ENCODE measurements at places on chromosomes 4 and X.

DNA sequence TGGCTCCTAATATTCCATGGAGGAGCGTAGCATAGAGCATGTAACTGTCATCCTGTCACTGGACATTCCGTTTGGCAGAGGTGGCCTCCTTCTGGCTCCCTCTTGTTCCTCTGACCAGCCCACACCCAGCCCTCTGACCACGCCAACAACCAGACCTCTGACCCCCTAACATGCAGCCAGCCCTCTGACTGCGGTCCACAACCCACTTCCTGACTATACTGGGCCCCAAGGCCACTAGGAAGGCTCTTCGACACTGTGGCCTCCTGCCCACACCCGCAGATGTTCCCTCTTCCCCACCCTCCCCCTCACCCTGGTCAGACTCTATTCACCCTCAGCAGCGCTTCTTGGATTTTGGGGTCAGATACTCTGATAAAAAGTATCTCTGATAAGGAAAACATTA, 141.4 kb downstream of the EVC2 start:
- H3K27me3 ChIP-seq: no peaks in the 10 kb centered on the region
- no peak overlapping the region for H3K4me3 ChIP-seq
- no peak for DNase-seq
- peaks cover 2% of the 10 kb centered on the region for H3K36me3 ChIP-seq
- no peak overlapping the region for H3K27ac ChIP-seq

DNA sequence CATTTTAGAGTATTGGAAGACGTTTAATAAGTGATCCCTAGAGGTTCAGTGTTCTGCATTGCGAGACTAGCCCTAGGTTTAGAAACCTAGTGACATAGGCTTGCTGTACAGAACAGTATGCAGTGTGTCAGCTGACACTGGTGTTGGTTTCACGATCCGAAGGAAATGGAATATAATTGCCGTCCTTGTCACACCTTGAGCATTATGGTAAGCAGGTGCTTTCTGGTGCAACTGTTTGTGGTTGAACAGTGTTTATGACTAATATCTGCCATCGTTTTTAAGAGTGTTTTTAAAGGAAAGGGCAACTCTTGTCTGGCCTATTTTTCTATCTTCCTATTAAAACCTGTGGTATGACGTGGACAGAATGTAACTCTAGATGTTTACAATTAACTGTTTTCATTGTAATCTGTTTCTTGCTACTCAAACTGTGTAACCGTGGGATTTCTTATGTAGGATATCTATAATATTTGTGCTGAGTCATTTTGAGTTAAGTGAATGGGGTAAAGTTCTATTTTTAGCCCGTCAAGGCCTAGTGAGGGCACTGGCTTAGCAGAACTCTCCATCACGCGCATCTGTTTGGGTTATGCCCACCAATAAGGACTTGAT, 53.8 kb upstream of the TBC1D14 start:
- no peaks in the 10 kb centered on the region for H3K27me3 ChIP-seq
- H3K4me3 ChIP-seq: no peak overlapping the region
- no peak for DNase-seq
- H3K27ac ChIP-seq: peak overlapping the region; percentile 17
- H3K4me1 ChIP-seq: peaks cover 14% of the 10 kb centered on the region

- no peaks in the 10 kb centered on the region for H3K4me1 ChIP-seq
- no peak for DNase-seq
- H3K27me3 ChIP-seq: no peaks in the 10 kb centered on the region
- no peaks in the 10 kb centered on the region for H3K36me3 ChIP-seq
- H3K27ac ChIP-seq: no peak overlapping the region
Measured at GRCh38 chr4:30870513-30870912, 150.3 kb downstream of the PCDH7 start.

GRCh38 chrX:153635788-153636668, 11.0 kb upstream of the DUSP9 start:
- no peaks in the 10 kb centered on the region for H3K27me3 ChIP-seq
- no peaks in the 10 kb centered on the region for H3K36me3 ChIP-seq
- no peak for DNase-seq
- peaks cover 5% of the 10 kb centered on the region for H3K4me1 ChIP-seq
- H3K27ac ChIP-seq: no peak overlapping the region

- no peak for DNase-seq
- H3K4me1 ChIP-seq: no peaks in the 10 kb centered on the region
- no peak overlapping the region for H3K4me3 ChIP-seq
Measured at GRCh38 chrX:22481436-22481835, 208.7 kb downstream of the CBLL2 start.

GRCh38 chrX:103396186-103396585, 19.8 kb downstream of the BEX3 start:
- no peaks in the 10 kb centered on the region for H3K27me3 ChIP-seq
- DNase-seq: no peak
- H3K4me3 ChIP-seq: no peak overlapping the region
- no peaks in the 10 kb centered on the region for H3K36me3 ChIP-seq
- no peak overlapping the region for H3K27ac ChIP-seq
- no peaks in the 10 kb centered on the region for H3K4me1 ChIP-seq

GRCh38 chrX:69082055-69082752, 83.0 kb downstream of the PJA1 start:
- H3K4me3 ChIP-seq: no peak overlapping the region
- H3K36me3 ChIP-seq: no peaks in the 10 kb centered on the region
- peak; percentile 30 for DNase-seq
- no peaks in the 10 kb centered on the region for H3K27me3 ChIP-seq

GRCh38 chrX:103878466-103879122, 46.5 kb upstream of the RAB9B start:
- no peaks in the 10 kb centered on the region for H3K36me3 ChIP-seq
- H3K4me3 ChIP-seq: no peak overlapping the region
- DNase-seq: no peak
- peaks cover 1% of the 10 kb centered on the region for H3K4me1 ChIP-seq
- H3K27ac ChIP-seq: no peak overlapping the region

- H3K36me3 ChIP-seq: no peaks in the 10 kb centered on the region
- H3K27ac ChIP-seq: no peak overlapping the region
- H3K27me3 ChIP-seq: no peaks in the 10 kb centered on the region
- H3K4me1 ChIP-seq: no peaks in the 10 kb centered on the region
- no peak overlapping the region for H3K4me3 ChIP-seq
Measured at GRCh38 chrX:15398874-15399273, 14.7 kb upstream of the VEGFD start.

- peak overlapping the region; percentile 37 for H3K27ac ChIP-seq
- peak; percentile 51 for DNase-seq
- no peaks in the 10 kb centered on the region for H3K36me3 ChIP-seq
- no peaks in the 10 kb centered on the region for H3K27me3 ChIP-seq
Measured at GRCh38 chr4:173334891-173335752, 964 bp upstream of the HMGB2 start.

DNA sequence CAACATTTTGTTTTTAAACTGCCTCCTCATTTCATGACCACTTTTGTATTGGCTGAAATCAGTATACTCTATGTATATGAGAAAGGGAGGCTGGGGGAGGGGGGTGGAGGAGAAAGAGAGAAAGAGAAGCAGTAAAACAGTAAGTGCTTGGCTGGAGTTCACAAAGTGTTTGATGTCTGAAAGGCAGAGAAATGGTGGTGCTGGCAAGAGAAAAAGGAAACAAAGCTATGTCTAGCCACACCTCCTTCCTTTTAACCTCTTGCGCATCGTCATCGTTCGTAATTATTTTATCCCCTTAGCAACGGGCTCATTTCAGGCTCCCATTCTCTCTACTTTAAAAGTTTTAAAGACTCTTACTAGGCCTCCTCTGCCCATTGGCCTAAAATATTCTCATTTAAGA, 25.6 kb downstream of the RPA4 start:
- H3K4me3 ChIP-seq: no peak overlapping the region
- no peaks in the 10 kb centered on the region for H3K27me3 ChIP-seq
- no peak overlapping the region for H3K27ac ChIP-seq
- no peaks in the 10 kb centered on the region for H3K36me3 ChIP-seq
- H3K4me1 ChIP-seq: no peaks in the 10 kb centered on the region

DNA sequence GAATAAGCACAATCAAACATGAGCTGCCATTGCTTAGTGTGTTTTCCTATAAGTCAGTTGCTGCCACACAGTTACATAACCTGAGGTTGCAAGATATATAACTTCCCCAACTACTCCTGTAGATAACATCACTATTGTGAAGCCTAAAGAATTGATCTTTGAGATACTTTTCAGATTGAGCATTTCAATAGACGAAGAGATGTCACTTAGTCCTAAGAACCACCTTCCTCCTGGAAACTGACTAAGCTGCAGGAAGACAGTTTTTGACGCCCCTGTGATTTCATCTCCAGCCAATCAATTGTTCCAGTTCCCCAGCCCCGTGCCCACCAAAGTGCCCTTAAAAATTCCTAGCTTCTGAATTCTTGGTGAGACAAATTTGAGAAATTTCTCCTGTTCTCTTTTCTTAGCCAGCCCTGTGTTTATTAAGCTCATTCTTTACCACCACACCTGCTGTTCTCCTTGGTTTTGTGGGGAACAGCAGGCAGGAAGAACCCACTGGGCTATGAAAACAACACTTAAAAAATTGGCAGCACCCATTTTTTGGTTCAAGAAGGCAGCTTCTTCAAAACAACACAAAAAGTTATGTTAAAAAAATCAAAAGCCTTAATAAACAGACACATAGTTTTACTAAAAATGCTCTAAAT, 317.1 kb upstream of the PABPC4L start:
- H3K4me3 ChIP-seq: no peak overlapping the region
- no peaks in the 10 kb centered on the region for H3K4me1 ChIP-seq
- DNase-seq: no peak
- H3K27me3 ChIP-seq: no peaks in the 10 kb centered on the region
- no peak overlapping the region for H3K27ac ChIP-seq

- no peak overlapping the region for H3K27ac ChIP-seq
- no peak for DNase-seq
- H3K36me3 ChIP-seq: no peaks in the 10 kb centered on the region
- no peaks in the 10 kb centered on the region for H3K27me3 ChIP-seq
- no peak overlapping the region for H3K4me3 ChIP-seq
- H3K4me1 ChIP-seq: no peaks in the 10 kb centered on the region
Measured at GRCh38 chr4:608236-608635, 17.1 kb upstream of the PDE6B start.

GRCh38 chr4:40168070-40168469, 28.8 kb upstream of the RHOH start:
- no peaks in the 10 kb centered on the region for H3K4me1 ChIP-seq
- H3K36me3 ChIP-seq: no peaks in the 10 kb centered on the region
- H3K27ac ChIP-seq: no peak overlapping the region
- no peak for DNase-seq
- H3K4me3 ChIP-seq: no peak overlapping the region
- no peaks in the 10 kb centered on the region for H3K27me3 ChIP-seq

DNA sequence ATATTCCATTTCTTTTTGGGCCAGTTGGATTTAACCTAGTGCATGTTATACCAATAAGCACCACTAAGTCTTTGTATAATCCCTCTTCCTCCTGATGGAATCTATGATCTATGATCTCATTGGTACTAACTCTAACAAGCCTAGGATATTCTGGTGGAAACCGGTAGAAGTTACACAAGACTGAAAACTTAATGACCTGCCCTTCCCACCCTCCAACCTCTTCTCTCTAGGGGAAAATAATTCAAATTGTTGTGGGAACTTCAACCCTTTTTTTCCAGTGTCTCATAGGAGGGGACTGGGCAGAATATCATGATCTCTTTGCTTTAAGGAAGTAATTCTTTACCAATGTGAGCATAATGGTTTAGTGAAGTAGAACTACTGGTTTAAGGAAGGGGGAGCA, 289.5 kb upstream of the BOD1L1 start:
- H3K27me3 ChIP-seq: no peaks in the 10 kb centered on the region
- no peak overlapping the region for H3K4me3 ChIP-seq
- H3K27ac ChIP-seq: no peak overlapping the region
- H3K36me3 ChIP-seq: no peaks in the 10 kb centered on the region

GRCh38 chr4:23305026-23305425, 584.8 kb downstream of the PPARGC1A start:
- H3K4me3 ChIP-seq: no peak overlapping the region
- H3K4me1 ChIP-seq: no peaks in the 10 kb centered on the region
- DNase-seq: no peak
- H3K27me3 ChIP-seq: no peaks in the 10 kb centered on the region

DNA sequence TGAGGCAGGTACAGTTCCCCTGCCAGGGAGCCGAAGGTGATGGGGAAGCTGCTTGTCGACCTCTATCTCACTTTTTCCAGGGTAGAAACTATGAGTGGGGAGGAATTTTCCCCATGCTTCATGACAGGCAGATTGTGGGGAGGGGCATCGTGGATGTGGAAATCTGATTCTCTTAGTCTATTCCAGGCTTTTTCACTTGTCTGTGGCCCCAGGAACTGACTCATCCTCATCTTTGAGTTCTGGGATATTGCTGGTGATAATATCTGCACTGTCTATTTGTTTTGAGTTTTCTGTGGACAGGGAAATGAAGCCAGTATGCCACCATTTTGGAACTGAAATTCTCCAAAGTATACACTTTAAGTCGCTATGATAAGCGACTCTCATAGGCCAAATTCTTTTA, 7.6 kb upstream of the TLR2 start:
- no peak overlapping the region for H3K4me3 ChIP-seq
- H3K36me3 ChIP-seq: no peaks in the 10 kb centered on the region
- no peaks in the 10 kb centered on the region for H3K27me3 ChIP-seq
- H3K4me1 ChIP-seq: no peaks in the 10 kb centered on the region
- no peak for DNase-seq

DNA sequence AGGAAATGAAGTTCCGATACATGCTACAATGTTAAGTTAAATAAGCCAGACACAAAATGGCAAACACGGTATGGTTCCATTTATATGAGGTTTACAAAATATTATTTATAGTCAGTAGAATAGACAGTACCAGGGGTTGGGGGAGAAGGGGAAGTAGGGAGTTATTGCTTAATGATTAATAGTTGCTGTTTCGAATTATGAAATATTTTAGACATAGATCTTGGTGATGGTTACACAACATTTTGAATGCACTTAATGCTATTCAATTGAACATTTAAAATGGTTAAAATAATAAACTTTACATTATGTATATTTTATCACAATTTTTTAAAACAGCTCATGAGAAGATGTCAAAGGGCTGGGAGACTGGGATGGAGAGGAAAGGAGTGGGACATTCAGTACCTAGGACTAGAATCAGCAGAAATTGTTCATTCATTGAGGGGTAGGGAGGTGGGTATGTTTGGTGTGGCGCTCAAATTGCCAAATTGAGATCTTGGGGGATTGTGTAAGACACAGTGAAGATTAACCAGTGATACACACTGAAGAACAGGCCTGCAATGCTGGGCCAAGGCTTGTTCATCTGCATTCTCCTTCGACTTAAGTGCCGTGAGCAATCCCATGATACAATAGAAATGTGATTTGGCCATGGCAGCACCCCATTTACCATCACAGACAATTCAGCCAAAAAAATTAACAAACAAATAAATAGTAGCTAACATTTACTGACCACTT, 165.6 kb upstream of the GALNT7 start:
- DNase-seq: no peak
- H3K4me3 ChIP-seq: no peak overlapping the region
- H3K36me3 ChIP-seq: no peaks in the 10 kb centered on the region
- H3K4me1 ChIP-seq: peaks cover 3% of the 10 kb centered on the region
- no peak overlapping the region for H3K27ac ChIP-seq

GRCh38 chr4:2947926-2948325, 15.3 kb downstream of the NOP14 start:
- H3K27me3 ChIP-seq: no peaks in the 10 kb centered on the region
- no peaks in the 10 kb centered on the region for H3K36me3 ChIP-seq
- peak; percentile 37 for DNase-seq

GRCh38 chr4:34269613-34270012, 1974.7 kb downstream of the ARAP2 start:
- H3K4me3 ChIP-seq: no peak overlapping the region
- no peaks in the 10 kb centered on the region for H3K27me3 ChIP-seq
- H3K36me3 ChIP-seq: no peaks in the 10 kb centered on the region
- H3K4me1 ChIP-seq: no peaks in the 10 kb centered on the region
- DNase-seq: no peak

All from ovary (tissue), 10 donors.